ENCODE measurements at places on chromosomes 4 and X. TPM values are rescaled to one million over a fixed set of nuclear protein-coding genes. Genes with fewer than 3 reads are reported as not detected.
A peak's percentile ranks its signal among the peaks of the same experiment; 100 is the strongest.

- no peak for DNase-seq
Observed at GRCh38 chr4:186765673-186766546, 42.3 kb upstream of the FAT1 start.

- peak; percentile 46 for DNase-seq
Observed at GRCh38 chr4:186953599-186954260, 230.1 kb upstream of the FAT1 start.

- DNase-seq: no peak
Observed at GRCh38 chrX:17497193-17497592, 122.2 kb downstream of the NHS start.

- no peak for DNase-seq
Observed at GRCh38 chr4:91256043-91256442, 1047.7 kb upstream of the GRID2 start.

The NSDHL gene
- total RNA-seq: 19.0 TPM

GRCh38 chrX:133085785-133086184, 11.1 kb downstream of the USP26 start:
- no peak for DNase-seq

The MAGEC1 gene
- not detected for total RNA-seq

DNA sequence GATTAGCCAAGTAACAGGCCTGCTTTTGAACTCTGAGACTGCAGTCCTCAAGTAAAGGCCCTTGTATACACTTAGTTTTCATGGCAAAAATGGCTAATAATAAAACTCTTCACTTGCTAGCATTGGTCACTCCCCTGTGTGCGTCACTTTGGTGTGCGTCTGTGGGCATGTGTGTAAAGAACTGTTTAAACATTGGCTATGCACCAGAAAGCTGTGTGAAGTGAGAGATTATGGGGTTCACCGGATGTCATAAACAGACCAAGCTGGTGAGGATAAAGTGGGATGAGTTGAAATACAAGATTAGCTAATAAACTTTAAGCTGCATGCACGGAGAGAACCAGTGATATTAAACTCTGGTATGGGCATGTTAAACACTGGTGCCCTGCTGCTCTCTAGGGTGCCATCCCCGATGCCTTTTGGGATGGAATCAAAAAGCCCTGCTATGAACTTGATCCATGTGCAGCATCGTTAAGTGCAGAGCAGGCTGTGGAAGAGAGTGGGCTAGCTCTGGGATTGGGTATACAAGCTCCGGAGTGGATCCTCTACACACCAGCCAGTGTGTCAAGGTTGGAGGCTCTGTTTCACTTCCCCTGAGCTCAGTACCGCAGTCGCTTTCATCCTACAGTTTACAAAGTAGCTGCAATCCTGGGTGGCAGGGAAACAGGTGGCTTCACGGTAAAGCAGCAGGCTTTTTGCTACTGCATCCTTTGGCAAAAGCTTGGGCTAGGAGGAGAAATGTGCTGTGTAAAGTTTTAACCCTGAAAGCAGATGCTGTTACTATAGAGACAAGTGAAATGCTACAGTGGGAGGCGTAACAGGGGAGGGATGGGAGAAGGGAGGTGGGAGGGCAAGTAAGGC, 108.3 kb upstream of the SLC4A4 start:
- DNase-seq: no peak

- no peak for DNase-seq
Observed at GRCh38 chrX:5397409-5397808, 831.3 kb downstream of the NLGN4X start.

The ARHGAP10 gene
- total RNA-seq: 64.0 TPM

GRCh38 chr4:24417206-24417605, 167.1 kb downstream of the DHX15 start:
- DNase-seq: no peak

DNA sequence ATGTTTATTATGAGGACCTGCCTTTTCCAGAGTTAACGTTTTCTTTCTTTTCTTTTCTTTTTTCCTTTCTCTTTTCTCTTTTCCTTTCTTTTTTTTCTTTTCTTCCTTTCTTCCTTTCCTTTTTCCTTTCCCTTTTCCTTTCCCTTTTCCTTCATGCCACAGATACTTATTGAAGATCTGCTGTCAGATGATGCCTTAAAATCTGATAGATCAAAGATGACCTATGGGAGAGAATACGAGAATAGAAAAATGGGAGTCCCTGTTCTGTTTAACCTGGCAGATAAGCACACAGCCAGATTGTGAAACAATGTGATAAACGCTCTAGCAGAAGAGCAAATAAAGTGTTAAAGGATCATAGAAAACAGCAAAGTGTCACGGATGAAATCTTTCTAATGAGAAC, 38.9 kb downstream of the AFF1 start:
- no peak for DNase-seq

The DYNLT3 gene
- total RNA-seq: 13.6 TPM

DNA sequence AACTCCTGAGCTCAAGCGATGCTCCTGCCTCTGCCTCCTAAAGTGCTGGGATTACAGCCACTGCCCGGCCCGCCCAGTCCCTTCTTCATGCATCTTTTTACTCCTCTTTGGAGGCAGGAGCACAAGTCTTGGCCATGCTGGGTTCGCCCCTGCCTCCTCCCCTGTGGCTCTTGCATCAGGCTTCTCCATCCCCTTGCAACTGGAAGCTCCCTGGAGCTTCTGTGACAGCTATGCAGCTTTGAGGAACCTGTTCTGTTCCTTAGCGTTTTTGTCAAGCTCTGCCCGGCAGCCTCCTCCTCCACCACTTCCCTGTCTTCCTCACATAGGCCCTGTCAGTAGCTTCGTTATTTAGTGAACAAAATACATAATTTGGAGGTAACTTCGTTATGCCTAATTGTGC, 73.9 kb downstream of the PSAPL1 start:
- DNase-seq: no peak

DNA sequence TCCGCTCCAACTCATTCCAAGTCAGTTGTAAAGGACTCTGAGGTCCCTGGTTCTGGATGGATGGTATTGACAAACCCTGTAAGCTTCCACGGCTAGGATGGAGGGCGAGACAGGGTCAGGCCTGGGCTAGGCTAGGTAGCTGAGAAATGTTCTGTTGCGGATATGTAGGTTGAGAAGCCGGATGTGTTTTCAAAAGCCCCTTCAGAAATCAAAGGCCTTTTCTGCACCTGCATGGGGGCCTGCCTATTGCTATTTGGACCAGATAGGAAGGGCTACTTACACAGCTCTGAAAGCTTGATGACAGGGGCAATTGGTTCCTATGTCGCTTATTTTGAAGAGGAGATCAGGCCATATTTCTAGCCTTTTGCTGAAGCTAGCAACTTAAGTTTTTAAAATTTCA, 1.9 kb upstream of the DRP2 start:
- no peak for DNase-seq

The STS gene
- total RNA-seq: 4.3 TPM

DNA sequence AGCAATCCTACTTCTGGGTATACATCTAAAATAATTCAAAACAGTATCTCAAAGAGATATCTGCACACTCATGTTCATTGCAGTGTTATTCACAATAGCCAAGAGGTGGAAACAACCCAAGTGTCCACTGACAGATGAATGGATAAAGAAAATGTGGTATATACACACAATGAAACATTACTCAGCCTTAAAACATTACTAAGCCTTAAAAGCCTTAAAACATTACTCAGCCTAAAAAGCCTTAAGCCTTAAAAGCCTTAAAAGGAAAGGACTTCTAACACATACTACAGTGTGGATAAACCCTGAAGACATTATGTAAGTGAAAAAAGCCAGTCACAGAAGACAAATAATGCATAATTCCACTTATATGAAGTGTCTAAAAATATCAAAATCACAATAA, 40.3 kb upstream of the TFDP3 start:
- no peak for DNase-seq

GRCh38 chrX:16310326-16310725, 143.0 kb downstream of the MAGEB17 start:
- DNase-seq: no peak

- DNase-seq: peak; percentile 52
Observed at GRCh38 chr4:40916880-40917279, 167.1 kb downstream of the NSUN7 start.

DNA sequence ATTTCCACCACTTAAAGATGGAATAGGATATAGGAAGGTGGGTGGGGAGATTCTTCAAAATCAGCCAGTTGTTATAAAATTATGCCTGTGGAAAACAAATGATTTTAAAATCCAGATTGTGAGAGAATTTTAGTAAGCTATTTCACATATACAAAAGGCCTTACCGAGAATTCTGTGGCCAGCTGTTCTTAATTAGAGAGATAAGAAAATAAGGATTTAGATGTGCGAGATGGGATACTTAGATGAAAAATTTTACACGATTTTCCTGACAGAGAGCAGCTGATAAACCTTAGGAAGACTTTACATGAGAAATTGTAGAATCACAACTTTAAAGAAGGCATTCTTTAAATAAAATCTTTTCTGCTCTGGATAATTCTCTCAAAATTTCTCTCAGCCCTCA, 94.5 kb upstream of the IQCM start:
- DNase-seq: no peak

The DCHS2 gene
- not detected for total RNA-seq

The FAM47A gene
- total RNA-seq: not detected

GRCh38 chr4:160233141-160233540, 1130.3 kb downstream of the RAPGEF2 start:
- no peak for DNase-seq

The VSIG1 gene
- total RNA-seq: not detected

The AKAP4 gene
- not detected for total RNA-seq

DNA sequence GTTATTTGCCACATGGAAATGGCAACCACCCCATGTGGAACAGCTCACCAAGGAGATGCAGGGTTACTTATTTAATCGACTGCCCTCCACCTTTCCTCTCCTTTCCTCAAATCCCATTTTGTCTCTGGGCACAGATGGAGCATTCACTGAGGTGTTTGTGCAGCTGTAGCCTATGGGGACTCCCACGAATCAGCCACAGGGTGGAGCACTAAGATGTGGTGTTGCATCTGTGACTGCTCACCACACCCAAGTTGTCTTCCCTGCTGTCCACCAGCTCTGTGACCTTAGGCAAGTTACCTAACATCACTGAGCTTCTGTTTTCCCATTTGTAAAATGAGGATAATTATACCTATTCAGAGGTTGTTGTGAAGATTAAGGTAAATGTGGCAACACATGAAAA, 252.4 kb upstream of the CPEB2 start:
- DNase-seq: peak; percentile 55

- DNase-seq: no peak
Observed at GRCh38 chr4:122458625-122459024, 2.1 kb upstream of the IL2 start.

DNA sequence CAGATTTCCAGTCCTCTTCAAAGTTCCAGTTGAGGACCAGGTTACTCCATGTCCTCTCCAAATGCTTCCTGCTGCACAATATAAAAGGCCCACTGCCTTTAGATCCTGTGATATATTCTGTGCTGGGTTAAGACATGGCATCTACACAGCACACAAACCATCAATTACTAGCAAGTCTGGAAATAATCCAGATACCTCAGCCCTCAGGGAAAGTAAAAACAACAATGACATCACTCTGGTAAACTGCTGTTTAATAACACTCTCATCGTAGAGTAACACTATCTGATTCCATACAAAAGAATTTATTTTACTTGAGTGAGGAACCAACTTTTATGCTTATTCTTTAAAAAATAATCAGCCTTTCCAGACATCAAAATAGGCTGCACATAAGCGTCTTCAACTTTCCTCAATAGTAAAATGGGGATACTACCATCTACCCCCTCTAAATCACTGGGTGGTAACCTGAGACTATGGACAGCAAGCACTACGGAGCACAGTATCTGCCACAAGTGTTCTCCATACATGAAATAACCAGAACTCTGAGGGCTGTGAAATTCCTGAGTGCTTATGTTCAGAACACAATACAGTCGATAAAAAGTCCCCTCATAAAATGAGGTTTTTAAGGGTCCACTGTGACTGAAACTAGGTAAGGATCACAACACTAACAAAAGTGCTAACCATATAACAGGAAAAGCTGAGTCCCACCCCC, 53.4 kb downstream of the ABCG2 start:
- DNase-seq: no peak

The SFRP2 gene
- total RNA-seq: not detected

The NLGN4X gene
- total RNA-seq: 3.0 TPM

- DNase-seq: no peak
Observed at GRCh38 chrX:135484641-135485289, 35.7 kb upstream of the INTS6L start.

DNA sequence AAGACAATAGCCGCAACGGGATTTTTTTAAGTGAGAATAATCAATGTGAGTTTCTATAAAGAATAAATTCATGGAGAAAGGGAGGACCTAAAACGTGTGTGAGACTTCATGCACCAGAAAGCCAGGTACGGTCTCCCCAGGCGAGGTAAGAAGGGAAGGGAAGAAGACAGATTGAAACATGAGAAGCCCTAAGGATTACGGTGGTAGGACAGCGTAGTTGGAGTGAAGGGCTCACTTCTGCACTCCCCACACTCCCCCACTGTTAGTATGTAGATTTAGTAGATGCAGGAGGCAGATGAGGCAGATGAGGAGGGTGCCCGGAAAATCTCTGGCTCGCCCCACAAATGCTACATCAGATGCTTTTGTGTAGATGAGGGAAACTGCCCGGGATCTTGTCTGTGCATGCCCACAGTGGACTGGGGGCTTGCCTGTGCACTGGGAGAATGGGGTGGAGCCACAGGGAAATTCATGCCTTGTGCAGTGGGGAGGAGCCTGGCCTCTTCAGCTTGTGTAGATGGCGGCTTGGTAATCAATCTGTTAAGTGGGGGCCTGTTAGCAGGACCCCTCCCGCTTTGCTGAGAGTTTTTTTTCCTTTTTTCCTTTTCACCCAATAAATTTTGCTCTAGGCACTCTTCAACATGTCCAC, 1544.5 kb upstream of the TENM3 start:
- no peak for DNase-seq

DNA sequence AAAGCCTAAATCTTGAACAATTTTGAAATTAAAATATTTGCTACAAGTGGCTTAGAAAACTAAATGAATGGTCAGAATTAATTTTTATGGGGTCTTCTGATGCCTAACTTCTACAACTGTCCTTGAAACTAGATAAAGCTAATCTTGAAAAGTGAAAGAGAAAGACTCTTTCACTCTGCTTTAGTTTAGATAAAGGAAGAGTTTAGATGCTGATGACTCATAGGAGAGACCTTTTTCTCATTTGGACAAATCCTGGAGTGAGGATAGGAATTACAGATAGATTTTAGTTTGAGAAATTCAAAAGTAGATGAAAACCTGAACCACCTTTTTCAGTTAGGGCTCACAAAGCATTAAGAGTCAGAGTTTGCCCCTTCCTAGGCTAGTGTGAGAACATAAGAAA, 342.3 kb upstream of the GRID2 start:
- no peak for DNase-seq

- no peak for DNase-seq
Observed at GRCh38 chr4:48633657-48634056, 143.6 kb downstream of the ZAR1 start.

DNA sequence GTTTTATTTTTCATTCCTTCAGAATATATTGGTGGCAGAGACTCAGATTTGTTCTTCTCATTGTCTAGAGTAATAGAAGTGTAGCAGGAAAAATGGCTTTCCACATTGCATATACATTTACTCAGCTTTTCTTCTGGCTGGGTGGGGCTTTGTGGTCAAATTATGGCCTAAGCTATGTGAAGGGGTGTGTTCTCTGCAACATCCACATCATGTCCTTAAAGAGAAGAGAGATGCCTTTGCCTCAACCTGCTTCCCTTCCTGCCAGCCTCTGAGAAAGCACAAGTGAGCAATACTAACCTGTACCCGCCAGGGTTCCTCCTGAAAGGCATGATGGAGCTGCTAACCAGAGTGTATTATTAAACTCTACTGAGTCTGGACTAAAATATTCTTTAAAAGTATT, 695.6 kb upstream of the FAM241A start:
- no peak for DNase-seq

GRCh38 chrX:55778322-55778721, 60.8 kb downstream of the RRAGB start:
- no peak for DNase-seq

Measured in Right ventricle myocardium superior (tissue), 1 donor.